ENCODE measurements at places on chromosomes 5 and 9.

DNA sequence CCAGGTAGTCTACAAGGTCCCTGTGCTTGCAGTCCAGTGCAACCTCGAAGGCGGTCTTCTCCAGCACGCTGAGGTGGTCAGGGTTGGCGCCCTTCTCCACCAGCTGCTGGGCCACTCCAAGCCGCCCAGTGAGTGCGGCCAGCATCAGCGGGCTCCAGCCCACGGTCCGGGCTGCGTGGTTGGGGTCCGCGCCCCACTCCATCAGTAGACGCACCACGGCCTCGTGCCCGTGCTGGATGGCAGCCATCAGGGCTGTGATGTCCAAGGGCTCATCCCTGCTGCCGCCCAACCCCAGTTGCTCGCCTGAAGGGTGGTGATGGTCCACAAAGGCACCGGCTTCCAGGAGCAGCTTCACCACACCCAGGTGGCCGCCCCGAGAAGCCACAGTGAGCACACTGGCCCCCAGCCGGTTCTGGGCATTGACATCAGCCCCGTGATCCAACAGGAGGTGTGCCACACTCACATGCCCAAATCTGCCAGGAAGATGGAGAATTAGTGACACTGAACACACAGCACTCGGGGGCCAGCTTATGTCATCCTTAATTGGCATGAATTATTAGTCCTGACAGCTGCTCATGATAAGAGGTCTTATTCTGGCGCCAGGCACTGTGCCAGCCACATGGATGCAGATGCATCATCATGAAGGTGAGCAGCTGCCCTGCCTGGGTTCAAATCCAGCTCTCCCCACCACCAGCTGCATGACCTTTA is 6.1 kb downstream of the ANKS6 start:
- no peak for DNase-seq

GRCh38 chr9:134218230-134218629 is 53.9 kb upstream of the RNU6ATAC start:
- DNase-seq = no peak

DNA sequence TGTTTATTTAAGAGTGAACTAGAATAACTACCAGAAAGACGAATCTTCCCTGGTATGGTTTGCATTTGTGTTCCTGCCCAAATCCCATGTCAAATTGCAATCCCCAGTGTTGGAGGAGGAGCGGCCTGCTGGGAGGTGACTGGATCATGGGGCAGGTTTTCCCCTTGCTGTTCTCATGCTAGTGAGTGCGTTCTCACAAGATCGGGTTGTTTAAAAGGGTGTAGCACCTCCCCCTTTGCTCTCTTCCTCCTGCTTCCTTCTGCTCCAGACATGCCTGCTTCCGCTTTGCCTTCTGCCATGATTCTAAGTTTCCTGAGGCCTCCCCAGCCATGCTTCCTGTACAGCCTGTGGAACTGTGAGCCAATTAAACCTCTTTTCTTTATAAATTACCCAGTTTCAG is 210.3 kb upstream of the TBC1D2 start:
- no peak for DNase-seq

DNA sequence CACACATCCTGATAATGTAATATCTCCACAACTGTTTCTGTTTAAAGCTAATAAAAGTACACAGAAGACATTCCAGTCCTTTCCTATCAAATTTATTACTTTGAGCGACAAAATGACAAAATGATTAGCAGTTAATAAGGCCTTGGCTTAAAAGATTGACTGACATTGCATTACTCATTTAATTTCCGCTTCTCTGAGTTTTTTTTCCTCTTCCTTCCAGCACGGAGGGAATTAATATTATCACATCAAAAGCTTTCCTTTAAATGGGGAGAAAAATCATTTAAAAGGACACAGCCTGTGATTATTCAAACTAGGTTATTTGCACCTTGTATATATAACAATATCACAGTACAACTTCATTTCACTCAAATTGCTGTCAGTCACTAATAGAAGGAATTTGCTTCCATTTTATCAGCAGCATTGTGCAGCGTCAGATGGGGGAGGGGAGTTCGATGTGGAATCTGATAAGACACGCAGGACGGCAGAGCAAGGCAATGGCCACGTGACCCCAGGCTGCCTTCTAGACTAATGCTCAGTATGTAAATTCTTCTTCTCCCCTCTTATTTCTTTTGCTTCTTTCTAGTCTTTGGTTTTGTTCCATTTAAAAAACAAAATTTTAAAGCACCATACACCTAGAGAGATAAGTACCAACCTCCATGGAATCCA is 400.5 kb downstream of the IRX1 start:
- DNase-seq = no peak
